ENCODE measurements at places on chromosomes 3 and 15.

- no peak for DNase-seq
Observed at GRCh38 chr3:150277444-150277843, 130.7 kb upstream of the TSC22D2 start.

GRCh38 chr3:149879872-149880271 is 66.9 kb downstream of the RNF13 start:
- peak; percentile 32 for DNase-seq

GRCh38 chr3:15044326-15044725 is 20.8 kb downstream of the MRPS25 start:
- DNase-seq = no peak

DNA sequence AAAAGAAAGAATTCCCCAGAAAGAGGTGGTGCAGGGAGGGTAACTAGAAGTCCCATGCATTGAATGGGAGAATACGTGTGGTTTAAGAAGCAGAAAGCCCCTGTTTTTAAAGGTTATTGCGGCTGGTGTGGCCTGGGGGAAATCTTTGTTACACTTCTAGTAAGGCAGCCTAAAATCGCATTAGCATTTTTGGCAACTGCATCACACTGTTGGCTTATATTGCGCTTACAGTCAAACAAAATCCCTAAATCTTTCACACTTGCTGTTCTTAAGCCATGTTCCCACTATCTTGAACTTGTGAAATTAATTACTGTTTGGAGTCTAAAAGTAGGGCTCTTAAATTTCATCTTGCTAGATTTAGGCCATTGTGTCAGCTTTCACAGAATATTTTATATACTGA is 66.0 kb upstream of the GOLIM4 start:
- no peak for DNase-seq

DNA sequence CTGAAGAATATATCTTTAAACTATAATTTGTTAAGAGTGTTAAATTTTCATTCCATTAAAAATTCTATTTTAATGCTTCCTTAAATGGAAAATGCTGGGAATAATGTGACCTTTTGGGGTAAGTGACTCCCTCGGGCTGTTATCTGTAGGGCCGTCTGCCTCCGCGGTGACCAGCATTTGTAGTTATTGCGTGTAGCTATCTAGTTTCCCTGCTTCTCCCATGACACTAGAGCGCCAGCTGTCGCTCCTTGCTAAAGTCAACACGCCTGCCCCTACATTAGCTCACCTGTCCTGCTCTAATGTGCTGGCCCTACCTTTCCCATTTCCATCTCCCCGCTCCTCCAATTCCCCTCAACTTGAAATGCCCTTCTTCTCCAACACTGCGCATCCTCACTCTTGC is 12.4 kb upstream of the CHRM5 start:
- no peak for DNase-seq
